ENCODE measurements at places on chromosomes 3 and 15.

DNA sequence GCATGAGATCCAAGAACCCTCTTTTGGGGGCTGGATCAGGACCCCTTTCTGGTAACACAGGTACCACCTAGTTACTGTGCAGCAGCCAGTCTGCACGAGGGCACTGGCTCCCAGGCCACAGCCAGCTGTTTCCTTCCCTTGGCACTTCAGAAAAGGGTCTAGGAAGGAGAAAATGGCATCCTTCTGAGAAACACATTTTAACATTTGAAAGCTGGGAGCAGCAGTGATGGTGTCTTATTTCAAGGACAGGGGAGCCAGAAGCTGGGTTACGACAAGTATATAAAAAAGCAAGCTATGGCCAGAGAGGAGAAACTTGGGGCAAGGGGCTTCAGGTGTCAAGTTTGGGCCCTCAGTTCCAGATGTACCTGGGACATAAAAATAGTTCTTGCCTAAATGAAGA lies 282.8 kb downstream of the CTNNB1 start:
- DNase-seq, result no peak

- DNase-seq, result no peak
Observed at GRCh38 chr15:92901072-92901761, 1.1 kb downstream of the CHD2 start.

GRCh38 chr3:141471160-141471559 lies 15.7 kb upstream of the RASA2 start:
- DNase-seq, result no peak

DNA sequence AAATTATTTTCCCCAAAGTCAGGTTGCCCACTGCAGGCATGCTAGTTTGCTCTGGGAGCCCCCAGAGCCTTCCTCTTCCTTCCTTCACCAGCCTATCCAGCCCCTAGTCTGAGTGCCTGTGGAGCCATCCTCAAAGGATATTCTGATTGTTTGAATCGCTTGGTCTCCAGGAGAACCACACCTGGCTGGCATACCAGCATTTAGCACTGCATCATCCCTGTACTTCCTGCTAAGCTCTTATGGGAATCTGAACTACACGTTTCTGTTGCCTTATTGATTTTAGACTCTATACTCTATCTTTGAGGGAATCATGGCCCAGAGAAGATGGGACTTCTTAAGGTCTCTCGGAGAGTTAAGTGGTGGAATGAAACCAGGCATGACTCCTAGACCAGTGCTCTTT lies 26.3 kb downstream of the ZBTB38 start:
- DNase-seq, result no peak

DNA sequence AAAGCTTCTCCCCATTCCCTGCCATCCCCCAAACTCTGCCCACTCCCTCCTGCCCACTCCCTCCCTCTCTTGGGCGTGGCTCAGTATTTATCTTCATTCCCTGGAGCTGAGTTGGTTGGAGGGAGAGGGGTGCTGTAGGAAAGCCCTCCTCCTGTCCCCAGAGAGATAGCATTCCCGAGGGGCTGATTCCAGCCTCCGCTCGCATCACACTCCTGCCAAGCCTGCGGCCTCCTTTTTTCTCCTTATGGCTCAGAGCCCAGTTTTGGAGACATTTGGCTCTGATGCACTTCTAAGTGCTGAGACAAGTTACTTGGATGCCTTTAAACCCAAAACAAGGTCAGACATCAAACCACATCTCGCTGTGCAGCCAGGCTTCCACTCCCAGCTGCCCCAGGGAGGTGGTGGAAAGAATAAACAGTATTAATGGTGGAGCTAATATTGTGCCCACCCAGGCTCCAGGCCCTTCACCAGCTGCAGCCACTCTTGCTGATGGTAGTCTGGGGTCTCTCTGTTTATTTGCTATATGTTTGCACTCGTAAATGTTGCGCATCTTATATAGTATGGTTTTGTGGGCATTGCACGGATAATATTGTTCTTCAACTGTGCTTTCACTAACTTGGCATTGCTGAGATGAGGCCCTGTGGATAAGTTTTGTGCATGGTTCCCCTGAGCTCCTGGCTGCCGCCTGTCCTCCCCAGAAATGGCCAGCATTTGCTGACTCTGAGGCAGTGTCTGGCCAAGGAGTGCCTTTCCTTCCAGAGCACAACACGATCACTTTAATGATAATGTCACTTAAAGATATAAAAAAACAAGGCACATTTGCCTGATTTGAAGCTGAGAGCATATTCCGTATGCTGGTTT lies 157.2 kb downstream of the LRRC28 start:
- no peak for DNase-seq

GRCh38 chr3:19559724-19560442 lies 374.1 kb downstream of the EFHB start:
- no peak for DNase-seq

GRCh38 chr3:155342344-155342743 lies 48.9 kb upstream of the STRIT1 start:
- no peak for DNase-seq

GRCh38 chr3:141266797-141267555 lies 35.4 kb downstream of the PXYLP1 start:
- no peak for DNase-seq

GRCh38 chr3:187982142-187982541 lies 171.8 kb upstream of the LPP start:
- DNase-seq, result no peak

DNA sequence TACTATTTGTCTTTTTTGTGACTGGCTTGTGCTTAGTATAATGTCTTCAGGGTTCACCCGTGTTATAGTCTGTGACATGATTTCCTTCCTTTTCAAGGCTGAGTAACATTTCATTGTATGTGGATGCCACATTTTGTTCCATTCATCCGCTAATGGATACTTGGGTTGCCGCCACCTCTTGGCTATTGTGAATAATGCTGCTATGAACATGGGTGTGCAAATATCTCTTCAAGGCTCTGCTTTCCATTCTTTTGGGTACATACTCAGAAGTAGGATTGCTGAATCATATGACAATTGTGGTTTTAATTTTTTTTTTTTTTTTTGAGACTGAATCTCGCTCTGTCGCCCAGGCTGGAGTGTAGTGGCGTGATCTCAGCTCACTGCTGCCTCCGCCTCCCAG lies 15.4 kb downstream of the CRTC3 start:
- no peak for DNase-seq

- no peak for DNase-seq
Observed at GRCh38 chr15:48891232-48891765, 13.4 kb downstream of the EID1 start.

GRCh38 chr15:60758961-60759729 lies 280.2 kb upstream of the ICE2 start:
- no peak for DNase-seq

DNA sequence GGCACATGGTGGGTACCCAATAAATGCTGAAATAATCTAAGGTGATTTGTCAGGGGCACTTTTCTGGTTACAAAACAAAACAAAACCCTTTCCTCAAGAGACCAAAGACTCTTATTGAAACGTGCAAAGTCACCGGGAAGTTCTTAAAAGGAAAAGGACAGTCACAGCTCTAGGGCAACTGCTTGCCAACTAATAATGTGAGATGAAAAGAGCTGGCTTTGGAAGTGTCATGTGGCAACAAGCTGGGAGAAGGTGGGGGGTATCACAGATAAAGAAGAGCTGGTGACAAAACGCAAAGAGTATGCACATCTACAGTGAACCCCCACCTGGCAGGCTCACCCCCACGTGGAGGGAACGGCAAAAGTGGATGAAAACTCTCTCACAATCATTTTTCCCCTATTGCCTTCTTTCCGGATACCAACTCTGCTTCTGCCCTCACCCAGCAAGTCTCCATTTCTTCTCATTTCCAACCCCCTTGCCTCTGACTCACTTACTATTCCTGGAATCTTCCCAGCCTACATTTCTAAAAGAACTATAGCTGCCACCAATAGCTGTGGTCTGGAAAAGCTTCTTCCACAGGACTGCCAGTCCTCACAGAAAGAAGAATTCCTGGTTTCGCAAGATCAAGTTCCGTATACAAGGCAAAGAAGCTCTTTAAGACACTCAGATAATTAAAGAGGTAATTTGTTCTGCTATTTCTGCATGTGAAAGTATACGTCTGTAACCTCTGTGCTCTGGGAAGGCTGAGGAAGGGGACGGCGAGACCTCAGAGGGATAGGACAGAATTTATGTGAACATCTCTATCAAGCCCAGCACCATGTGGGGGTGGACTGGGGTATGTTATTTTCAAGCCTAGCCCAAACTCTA lies 21.8 kb upstream of the ANPEP start:
- DNase-seq, result no peak

- no peak for DNase-seq
Observed at GRCh38 chr3:37024820-37025405, 31.6 kb downstream of the MLH1 start.

DNA sequence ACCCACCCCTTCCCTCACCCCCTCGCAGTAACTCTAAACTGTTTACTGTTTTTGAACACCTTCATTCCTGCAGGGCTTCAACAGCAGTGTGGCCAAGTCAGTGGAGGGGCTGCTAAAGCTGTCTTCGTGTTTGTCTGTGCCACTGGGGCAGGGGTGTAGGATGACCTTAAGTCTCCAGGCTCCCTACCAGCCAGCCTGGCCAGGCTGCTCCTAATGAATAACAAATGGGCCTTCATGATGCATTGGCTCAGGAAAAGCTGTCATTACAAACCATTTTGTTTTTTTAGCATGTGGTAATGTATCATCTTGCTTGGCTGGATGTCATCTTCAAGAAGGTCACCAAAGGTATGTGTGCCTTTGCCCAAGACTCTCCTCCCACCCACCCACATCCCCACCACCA lies 372.2 kb upstream of the WNT5A start:
- no peak for DNase-seq

DNA sequence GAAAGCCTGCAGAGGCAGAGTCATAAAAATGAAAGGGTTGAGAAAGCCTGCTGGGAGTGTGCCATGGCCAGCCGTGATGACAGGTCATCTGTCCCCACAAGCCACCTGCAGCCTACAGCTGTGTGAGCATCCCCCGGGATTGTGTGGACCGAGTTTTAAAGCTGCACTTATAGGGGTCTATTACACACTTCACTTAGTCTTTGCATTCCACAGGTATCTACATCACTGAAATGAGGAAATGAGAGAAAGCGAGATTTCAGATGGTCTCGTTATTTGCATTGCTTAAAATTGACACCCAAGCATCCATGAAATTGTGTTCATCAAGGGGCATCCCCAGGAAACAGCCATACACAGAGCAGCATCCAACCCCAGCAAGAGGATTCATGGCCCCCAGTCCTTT lies 137.6 kb upstream of the TRIM42 start:
- no peak for DNase-seq

DNA sequence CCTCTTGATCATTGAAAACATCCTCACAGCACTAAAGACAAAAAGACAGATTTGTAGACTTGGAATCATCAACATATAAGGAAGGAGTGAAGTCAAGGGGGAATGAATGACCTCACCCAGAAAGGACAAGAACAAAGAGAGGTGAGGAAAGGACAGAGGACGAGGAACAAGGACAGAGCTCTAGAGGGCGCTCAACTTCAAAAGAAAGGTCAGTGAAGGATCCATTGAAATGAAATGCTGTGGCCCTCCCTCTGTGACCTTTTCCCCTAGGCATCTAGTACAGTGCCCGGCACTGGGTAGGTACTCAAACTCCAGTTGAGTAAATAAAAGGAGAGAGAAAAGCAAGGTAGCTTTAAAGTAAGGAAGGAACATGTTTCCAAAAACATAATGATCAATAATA lies 2.6 kb downstream of the ATP8B4 start:
- no peak for DNase-seq

- no peak for DNase-seq
Observed at GRCh38 chr3:63877737-63878393, 14.2 kb downstream of the ATXN7 start.

DNA sequence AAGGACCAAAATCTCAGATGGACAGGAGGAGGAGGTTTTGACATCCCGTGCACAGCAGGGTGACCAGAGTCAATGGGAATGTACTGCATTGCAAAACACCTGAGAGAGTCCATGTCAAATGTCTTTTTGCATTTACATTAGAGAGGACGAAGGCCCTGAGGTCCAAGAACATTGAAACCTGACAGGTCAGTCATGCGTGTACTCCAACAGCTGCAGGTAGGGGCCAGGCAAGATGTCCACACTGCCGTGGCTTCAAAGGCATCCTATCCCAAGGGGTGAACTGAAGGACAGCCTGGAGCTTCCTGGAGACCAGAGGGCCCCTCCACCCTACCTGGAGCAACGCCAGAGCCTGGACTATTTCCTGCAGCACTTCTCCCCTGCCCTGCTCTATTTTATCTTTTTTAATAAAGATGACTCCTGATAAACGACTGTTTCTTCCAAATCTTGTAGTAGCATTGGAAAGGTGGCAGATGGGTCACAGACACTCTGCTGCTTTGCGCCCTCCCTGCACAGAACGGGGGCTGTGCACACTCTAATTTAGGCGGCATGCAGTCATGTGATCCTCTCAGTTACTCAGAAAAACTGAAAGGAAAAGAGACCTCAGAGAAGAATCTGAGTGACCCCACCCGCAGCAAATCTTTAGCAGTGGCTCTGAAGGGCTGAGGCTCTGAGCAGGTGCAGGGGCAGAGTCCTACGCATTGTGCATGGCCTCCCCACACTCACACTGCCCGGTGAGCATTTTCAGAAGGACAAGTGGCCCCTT lies 68.2 kb downstream of the HMCES start:
- no peak for DNase-seq

- no peak for DNase-seq
Observed at GRCh38 chr3:116256843-116257485, 188.3 kb downstream of the LSAMP start.

- no peak for DNase-seq
Observed at GRCh38 chr3:27216295-27216855, 152.8 kb downstream of the NEK10 start.

DNA sequence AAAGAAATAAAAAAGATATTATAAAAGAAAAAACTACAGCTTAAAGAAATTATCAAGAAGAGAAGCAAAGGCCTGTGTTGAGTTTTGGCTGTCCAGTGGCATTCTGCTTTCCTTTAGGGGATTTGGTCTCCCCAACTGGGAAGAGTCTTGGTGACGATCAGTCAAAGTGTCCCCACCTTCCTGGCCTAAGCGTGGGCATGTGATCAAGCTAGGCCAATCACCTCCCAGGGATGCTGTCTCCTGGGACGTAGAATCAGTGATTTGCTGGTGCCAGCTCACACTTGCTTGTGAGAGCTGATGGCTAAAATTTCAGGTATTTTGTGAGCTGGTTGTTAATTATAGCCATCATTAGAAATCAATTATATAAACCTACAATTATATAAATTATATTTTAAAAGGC lies 69.5 kb downstream of the ATP2B2 start:
- DNase-seq, result no peak

- DNase-seq, result no peak
Observed at GRCh38 chr15:88745065-88745464, 58.2 kb upstream of the ACAN start.

DNA sequence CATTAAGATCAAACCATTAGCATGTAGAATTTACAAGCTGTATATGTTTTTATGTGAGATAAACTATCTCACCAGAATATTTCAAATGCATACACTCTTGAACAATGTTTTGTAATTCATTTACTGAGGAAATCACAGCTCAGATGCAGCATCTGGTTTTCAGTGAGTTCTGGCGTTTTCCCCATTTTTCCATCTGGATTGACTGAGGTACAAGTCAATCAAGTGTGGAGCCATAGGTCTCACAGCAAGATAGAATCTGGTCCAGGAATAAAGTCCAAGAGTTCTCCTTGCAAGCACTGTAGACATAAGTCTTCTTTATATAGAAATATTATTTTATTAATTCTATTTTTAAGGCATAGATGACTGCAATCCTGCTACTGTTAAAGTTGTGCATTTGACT lies 219.3 kb downstream of the ZBBX start:
- no peak for DNase-seq

- no peak for DNase-seq
Observed at GRCh38 chr15:28006116-28006905, 92.8 kb downstream of the OCA2 start.

GRCh38 chr3:14001136-14001535 lies 121.3 kb upstream of the WNT7A start:
- no peak for DNase-seq

All from stimulated activated CD4-positive, alpha-beta T cell treated with anti-CD3 and anti-CD28 coated beads, TNF-alpha, amount 100 ng/mL, for 4 hours (primary cell).